ENCODE measurements at places on chromosomes 7 and 10. TPM values are rescaled to one million over a fixed set of nuclear protein-coding genes. Genes with fewer than 3 reads are reported as not detected.

Gene OPALIN
- not detected for total RNA-seq

Gene TAS2R3
- 9.5 TPM for total RNA-seq

Gene STEAP4
- not detected for total RNA-seq

Gene SRRT
- total RNA-seq = 209 TPM

Gene HECW1
- not detected for total RNA-seq

Gene REEP3
- total RNA-seq = 8.1 TPM

Gene ARMC3
- total RNA-seq = not detected

Gene HOXA7
- not detected for total RNA-seq

Gene CDC123
- 62.0 TPM for total RNA-seq

Gene PANK1
- total RNA-seq = 1.8 TPM

Gene VSTM2A
- total RNA-seq = not detected

Gene ASB13
- 4.4 TPM for total RNA-seq

Gene FEZF1
- not detected for total RNA-seq

Gene CNNM1
- not detected for total RNA-seq

Gene LRRD1
- total RNA-seq = 0.17 TPM

Gene UPK3B
- 4.9 TPM for total RNA-seq
